ENCODE measurements at places on chromosomes 3 and 15.

DNA sequence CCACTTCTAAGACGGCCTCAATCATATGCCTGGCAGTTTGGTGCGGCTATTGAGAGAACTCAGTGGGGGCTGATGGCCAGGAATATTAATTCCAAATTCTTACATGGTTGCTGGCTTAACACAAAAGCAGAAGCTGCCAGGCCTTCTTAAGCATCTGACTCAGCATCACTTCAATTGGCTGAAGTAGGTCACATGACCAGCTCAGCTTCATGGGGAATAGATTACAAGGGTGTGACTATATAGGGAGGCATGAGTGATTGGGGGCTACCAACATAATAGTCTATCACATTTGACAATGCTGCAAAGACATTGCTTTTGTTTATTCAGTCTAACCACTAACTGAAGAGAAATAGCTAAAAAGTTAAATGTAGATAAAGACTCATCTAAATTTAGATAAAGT, 101.6 kb upstream of the ANKRD28 start:
- peak; percentile 90 for DNase-seq

DNA sequence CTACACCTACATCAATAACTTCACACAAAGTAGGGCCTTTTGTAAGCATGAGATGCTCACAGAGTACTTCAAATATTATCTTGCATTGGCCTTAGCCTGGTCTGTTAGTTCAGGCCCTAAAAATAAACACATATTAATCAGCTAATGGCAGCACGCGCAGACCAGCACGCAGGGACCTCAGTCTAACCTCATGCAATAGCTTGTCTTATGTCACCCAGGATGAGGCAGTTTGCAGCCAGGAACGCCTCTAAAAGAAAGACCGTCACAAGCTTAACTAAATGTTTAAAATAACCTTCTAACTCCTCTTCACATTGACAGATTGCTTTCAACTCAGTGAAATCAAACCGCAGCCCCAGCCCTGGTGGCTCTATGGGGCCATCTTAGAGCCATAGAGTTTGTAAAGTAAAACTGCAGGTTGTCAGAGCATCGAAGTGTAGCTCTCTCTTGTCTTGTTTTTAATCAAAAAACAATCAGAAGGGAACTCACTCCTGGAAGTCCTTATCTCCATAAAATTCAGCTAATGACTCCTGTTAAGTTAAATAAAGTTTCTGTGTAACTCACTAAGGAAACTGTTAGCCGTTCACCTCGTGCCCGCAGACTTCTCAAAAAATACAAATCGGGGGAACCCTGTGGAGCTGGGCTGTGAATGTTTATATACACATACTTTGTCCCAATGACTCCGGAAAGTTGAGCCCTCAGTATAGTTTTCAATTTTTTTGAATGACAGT, 212.6 kb downstream of the CDIN1 start:
- no peak for DNase-seq

DNA sequence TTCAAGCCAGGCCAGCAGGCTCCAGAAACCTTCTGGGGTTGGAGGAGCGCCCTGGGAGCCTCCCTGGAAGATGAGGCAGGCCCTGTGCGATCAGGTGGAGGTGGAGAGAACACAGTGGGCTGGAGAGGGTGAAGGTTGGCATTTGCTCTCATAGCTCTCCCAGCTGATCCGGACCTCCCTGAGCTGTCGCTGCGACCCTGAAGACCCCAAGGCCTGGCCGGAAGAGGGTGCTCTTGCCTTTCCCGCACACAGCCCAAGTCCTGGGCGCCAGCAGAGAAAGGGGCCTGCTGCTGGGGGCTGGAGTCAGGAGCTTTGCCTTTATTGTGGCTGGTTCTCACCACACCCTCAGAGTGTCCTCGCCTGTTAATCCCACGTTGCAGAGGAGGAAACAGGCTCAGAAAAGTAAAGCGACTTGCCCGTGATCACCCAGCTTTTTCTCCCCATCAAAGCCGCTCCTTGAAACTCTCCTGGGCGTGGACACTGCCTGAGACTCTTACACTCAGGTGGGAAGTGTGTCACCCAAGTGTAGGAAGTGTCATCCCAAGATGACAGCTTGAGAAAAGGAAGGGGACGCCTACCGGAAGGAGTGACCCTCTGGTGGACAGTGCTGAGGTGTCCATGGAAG, 8.6 kb upstream of the RPL29 start:
- peak; percentile 57 for DNase-seq

DNA sequence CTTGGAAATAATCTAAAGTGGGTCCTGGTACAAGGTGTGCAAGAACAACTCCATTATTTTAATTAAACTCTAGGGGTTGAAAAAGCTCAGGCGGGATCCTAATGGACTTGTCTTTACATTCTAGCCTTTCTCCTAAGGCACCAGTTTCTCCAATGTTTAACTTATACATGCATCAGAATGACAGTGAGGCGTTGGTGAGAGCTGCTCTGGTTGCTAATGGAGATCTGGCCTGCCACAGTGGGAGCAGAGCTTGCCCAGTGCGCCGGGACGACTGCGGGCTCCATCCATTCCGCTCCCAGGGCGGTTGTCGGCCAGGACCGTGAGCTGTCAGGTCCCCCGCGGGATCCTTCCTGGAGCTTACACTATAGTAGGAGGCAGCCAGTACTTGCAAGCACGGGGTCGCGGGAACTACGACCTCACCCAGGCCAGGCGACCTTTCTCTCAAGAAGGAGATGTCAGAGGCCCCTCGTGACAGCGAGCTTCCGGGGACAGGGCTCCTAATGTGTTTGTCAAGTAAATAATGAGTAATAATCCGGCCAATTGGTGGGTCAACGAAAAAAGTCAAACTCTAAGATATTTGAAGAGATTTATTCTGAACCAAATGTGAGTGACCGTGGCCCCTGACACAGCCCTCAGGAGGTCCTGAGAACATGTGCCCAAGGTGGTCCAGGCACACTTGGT, 991 bp upstream of the HIGD1A start:
- no peak for DNase-seq

- no peak for DNase-seq
These were observed 164.3 kb downstream of the ECT2 start for GRCh38 chr3:172914854-172915253.

- no peak for DNase-seq
These were observed 51.8 kb upstream of the FURIN start for GRCh38 chr15:90816401-90817116.

- DNase-seq: no peak
These were observed 45.8 kb downstream of the CHP1 start for GRCh38 chr15:41276831-41277230.

DNA sequence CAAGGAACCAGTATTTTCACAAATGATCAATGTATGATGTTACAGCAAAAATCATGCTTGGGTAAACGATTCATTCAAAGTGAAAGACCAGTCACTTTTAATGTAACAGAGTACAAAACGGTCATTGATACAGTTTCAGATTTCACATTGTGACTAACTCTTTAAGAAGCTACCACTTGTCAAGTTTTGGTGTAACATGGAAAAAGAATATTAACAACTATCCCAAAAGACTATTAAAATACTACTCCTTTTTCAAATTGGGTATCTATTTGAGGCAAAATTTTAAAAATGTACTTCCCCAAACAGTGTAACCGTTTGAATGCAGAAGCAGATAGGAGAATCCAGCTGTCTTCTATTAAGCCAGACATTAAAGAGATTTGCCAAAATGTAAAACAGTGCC, 31.7 kb downstream of the AKAP13 start:
- DNase-seq: peak; percentile 42

DNA sequence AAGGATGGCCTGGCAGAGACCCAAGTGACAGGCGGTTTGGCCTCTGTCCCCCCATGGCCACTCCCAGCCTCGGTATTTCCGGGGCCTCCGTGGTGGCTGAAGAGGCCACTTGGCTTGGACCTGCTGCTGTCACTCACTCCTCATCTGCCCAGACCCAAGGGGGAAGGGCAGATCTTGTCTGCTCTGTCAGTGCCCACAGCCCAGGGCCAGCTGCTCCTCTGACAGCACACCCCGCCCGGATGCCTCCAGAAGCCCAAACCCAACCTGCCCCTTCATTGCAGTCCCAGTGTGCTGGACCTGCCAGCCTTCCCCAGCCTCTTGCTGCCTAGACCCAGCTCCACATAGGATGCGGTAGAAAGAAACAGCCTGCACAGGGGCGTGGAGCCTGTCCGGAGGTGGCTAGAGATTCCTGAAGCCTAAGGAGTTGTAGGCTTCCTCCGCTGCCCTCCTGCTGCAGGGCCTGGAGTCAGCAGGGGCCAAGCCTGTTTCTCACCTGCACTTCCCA, 52.0 kb downstream of the MAGEF1 start:
- no peak for DNase-seq

DNA sequence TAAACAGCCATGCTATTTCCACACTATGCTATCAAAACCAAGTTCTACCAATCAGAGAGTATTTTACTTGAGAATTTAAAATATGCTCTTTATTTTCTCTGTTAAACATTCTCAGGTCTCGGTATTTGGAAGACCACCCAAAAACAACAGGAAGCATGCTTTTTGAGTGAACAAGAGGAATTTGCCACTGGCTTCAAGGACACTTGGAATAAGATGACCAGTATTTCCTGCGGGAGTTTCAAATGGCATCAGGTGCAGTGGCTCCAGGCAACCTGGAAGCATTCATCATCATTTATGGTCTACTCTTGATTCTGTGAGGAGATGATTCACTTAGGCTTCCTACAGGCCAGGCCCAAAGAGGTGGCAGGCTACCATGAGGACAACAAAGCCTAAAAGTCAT, 305.7 kb upstream of the ATP11B start:
- no peak for DNase-seq

DNA sequence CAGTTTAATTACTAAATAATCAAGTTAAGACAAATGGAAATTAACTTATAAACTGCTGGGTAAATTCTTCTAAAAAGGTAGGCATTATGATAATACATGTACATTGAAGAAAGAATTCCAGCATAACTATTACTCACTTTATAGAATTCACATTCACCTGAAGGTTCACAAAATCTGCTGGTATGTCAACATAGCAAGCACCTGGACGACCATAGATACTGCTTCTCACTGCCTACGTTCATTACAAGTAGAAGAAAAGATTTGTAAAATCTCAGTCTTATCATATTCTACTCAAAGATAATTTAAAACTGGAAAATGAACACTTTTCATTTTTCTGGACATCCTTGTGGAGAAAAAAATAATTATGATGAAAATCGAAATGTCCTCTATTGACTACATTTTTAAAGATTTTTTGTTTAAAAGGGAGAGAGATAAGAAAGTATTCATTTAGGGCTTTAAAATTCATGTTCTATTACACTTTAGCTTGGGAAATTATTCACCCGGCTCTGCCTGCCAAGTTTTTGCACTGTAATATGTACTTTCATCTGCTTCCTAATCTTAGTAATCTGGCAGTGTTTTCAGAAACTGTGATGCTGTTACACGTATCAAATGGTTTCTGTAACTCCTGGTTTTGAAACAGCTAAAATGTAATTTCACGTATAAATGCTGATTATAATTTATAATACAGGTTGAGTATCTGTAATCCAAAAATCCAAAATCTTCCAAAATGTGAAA, 16.1 kb downstream of the HACL1 start:
- peak; percentile 90 for DNase-seq

- no peak for DNase-seq
These were observed 55.4 kb upstream of the LARS2 start for GRCh38 chr3:45332901-45333407.

- DNase-seq: no peak
These were observed 75.7 kb downstream of the EFL1 start for GRCh38 chr15:82186719-82187406.

GRCh38 chr3:38477839-38478450, 18.2 kb upstream of the EXOG start:
- no peak for DNase-seq

- DNase-seq: no peak
These were observed 9.1 kb upstream of the FEM1B start for GRCh38 chr15:68268405-68268804.
